ENCODE measurements at places on chromosomes 3 and 15. TPM values are rescaled to one million over a fixed set of nuclear protein-coding genes. Genes with fewer than 3 reads are reported as not detected.

The MAP1A gene
- 1.9 TPM for total RNA-seq

GRCh38 chr3:100548053-100548452, 55.6 kb downstream of the TMEM45A start:
- DNase-seq: no peak

DNA sequence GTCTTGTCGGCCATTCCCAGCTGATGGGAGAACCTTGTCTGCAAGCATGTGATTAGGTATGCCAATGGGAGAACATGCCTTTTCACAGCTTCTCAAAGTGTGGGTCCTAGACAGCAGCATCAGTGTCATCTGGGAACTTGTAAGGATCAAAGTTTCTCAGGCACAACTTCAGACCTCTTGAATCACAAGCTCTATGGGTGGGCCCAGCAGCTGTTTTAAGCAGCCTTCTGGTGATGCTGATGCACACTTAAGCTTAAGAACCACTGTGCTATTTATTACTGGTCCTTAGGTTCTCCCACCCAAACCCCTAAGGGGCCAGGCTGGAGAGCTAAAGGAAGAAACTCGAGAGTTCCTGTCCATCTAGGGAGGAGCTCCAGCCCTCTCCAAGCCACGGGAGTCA, 453.9 kb upstream of the PROK2 start:
- DNase-seq: no peak

GRCh38 chr15:39191871-39192291, 389.0 kb upstream of the THBS1 start:
- DNase-seq: no peak

All from HCT116 (cell line).